ENCODE measurements at places on chromosomes 3 and 15. TPM values are rescaled to one million over a fixed set of nuclear protein-coding genes. Genes with fewer than 3 reads are reported as not detected.

- DNase-seq, result no peak
- H3K27me3 ChIP-seq, result no peaks in the 10 kb centered on the region
- H3K36me3 ChIP-seq, result no peaks in the 10 kb centered on the region
- H3K4me3 ChIP-seq, result no peak overlapping the region
Observed at GRCh38 chr3:79161941-79162340, 605.9 kb downstream of the ROBO1 start.

DNA sequence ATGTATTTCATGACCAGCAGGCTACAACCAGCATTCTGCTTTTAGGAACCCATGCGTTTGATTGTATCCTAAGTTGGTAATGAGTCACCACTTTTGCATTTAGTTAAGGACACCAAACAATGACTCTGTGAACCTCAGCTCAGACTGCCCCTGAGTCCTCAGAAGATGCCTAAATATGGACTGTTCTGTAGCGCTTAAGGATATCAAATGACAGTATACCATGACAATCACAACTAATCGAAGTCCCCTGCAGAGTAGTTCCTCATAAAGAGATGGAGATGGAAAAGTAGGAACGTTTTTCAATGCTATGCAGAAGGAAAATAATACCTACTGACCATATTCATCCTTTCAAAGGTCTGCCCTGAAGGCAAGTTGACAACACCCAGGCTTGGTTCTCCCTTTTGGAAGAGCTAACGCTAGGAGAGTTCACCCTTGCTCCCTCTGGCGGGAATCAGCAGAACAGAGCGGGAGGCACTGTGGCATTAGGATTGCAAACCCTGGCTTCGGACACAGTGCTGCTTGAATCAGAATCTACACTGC is 508.6 kb downstream of the FHIT start:
- H3K27me3 ChIP-seq, result peaks cover 3% of the 10 kb centered on the region
- H3K4me1 ChIP-seq, result no peaks in the 10 kb centered on the region
- H3K36me3 ChIP-seq, result no peaks in the 10 kb centered on the region
- no peak overlapping the region for H3K4me3 ChIP-seq

DNA sequence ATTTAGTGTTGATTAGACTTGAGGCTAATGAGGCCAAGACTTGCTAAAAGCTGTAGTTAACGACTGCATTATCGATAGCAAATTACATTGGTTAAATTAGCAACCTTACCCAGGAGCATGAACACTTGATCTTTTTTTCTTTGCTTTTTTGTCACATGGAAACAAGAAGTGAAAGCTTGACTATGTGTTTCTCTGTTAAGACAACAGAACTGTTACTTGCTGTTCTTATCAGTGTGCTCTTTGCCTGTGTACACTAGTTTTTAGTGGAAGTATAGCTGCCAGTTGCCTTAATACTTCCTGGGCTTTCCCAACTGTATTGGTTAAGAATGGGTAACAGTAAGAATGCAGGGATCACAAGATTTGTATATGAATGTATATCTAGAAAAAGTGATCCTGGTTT is 625.5 kb downstream of the NAALADL2 start:
- no peaks in the 10 kb centered on the region for H3K27me3 ChIP-seq
- H3K27ac ChIP-seq, result no peak overlapping the region
- no peak overlapping the region for H3K4me3 ChIP-seq
- DNase-seq, result no peak
- H3K4me1 ChIP-seq, result no peaks in the 10 kb centered on the region

- H3K4me1 ChIP-seq, result no peaks in the 10 kb centered on the region
- H3K36me3 ChIP-seq, result no peaks in the 10 kb centered on the region
- H3K27ac ChIP-seq, result no peak overlapping the region
- DNase-seq, result no peak
- H3K27me3 ChIP-seq, result peaks cover 4% of the 10 kb centered on the region
Observed at GRCh38 chr15:57405133-57405532, 28.8 kb downstream of the CGNL1 start.

DNA sequence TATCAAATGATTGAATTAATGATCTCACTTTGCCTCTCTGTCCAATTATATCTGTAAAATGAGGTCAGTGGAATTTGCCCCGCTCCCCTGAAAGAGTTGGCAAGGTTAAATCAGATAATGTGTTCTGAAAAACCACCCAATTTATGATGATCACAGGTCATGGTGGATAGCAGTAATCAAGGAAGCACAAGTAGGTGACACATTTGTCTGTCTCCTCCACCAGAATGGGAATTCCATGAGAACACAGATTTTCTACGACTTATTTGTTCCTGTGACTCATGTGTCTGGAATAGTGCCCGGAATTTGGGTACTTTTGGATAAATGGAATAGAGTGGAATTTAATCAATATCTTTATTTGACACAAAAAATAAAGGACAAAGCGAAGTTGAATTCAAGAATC is 220.9 kb upstream of the SUCLG2 start:
- no peak overlapping the region for H3K27ac ChIP-seq
- no peaks in the 10 kb centered on the region for H3K4me1 ChIP-seq
- no peak overlapping the region for H3K4me3 ChIP-seq
- no peaks in the 10 kb centered on the region for H3K36me3 ChIP-seq
- peaks cover 2% of the 10 kb centered on the region for H3K27me3 ChIP-seq

GRCh38 chr15:32692286-32692685 is 25.5 kb upstream of the GREM1 start:
- no peak for DNase-seq
- peaks cover 1% of the 10 kb centered on the region for H3K27me3 ChIP-seq
- no peak overlapping the region for H3K27ac ChIP-seq
- H3K4me3 ChIP-seq, result no peak overlapping the region
- H3K4me1 ChIP-seq, result no peaks in the 10 kb centered on the region
- H3K36me3 ChIP-seq, result no peaks in the 10 kb centered on the region

DNA sequence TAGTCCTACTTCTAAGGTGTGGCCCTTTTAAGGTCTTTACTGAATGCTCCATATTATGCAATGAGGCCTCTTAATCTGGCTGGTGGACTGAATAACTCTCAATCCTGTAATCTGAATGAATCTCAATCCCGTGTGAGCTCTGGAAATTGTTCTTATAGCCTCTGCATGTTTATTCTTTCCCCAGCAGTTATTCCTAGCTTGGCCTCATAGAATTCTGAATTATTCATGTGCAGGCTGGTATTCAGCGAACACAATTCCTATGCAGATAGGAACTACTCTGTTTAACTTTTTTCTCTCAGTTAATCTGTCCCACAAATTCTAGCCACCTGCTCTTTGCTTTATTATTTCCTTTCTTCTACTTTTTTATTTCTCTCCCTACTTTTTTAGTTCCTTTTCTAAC is 44.3 kb upstream of the XRN1 start:
- no peak overlapping the region for H3K4me3 ChIP-seq
- H3K27ac ChIP-seq, result peak overlapping the region; percentile 20
- DNase-seq, result no peak

DNA sequence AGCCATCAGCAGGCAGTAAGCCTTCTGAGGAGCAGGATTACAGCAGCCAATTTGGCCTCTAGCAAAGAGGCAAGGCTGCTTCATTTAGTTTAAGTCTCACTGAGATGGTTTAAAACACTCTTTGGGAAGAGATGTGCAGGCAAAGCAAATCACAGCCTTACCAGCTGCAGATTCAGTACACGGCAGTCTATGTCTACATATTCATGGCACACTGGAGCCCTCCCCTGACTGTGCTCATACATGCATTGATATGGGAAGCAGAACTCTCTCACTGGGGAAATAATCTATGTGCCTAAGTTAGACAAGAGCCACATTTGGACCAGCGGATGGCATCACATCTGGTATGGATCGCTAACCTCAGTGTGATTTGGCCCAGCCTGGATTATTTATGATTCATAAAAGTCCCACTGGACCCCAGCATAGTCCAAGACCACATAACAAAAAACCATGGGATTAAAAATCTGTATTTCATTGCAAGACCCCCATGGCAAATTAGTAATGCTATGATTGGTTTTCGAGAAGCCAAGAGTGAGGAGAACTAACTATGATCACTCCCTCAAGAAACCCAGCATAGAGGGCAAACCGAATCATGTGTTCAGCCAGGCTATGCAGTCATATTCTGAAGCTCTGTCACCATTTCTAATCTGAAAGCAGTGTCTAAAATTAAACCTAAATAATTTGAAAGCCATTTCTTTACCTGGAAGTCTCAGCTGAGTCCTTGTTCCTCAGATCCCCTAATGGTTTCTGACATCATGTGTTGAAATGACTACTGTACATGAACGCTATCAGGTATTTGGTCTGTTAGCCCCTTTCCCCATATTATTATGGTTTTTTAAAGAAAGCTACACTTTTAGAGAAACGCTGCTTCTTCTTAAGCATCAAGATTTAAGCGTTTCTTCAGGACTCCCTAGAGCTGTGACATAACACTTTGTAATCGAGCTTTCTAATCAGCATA is 1.2 kb downstream of the PRICKLE2 start:
- peaks cover 6% of the 10 kb centered on the region for H3K4me1 ChIP-seq
- no peak for DNase-seq
- no peaks in the 10 kb centered on the region for H3K36me3 ChIP-seq
- peak overlapping the region; percentile 73 for H3K4me3 ChIP-seq

- peaks cover 14% of the 10 kb centered on the region for H3K27me3 ChIP-seq
- peak overlapping the region; percentile 53 for H3K27ac ChIP-seq
Observed at GRCh38 chr15:70259640-70260508, 162.2 kb upstream of the TLE3 start.

HRG gene
- not detected for polyA plus RNA-seq

GLDN gene
- polyA plus RNA-seq, result not detected

DNA sequence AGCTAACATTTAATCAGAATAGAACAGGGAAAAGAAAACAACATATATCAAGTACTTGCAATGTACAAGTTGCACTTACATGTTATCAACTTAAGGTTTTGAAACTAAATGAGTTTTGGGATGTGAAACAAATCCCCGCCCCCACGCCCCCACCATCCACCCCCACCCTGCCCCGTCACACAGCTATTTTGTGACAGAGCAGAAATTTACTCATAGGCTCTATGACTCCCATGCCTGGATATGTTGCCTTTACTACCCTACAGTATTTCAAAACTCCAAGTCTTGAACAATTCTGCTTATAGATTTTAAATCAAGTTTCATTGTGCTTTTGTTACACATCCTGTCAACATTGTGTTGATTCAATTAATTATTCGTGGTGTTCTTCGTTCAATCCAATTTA is 18.1 kb upstream of the IL1RAP start:
- peaks cover 18% of the 10 kb centered on the region for H3K27me3 ChIP-seq
- no peak for DNase-seq
- no peaks in the 10 kb centered on the region for H3K36me3 ChIP-seq
- no peaks in the 10 kb centered on the region for H3K4me1 ChIP-seq

- peak; percentile 24 for DNase-seq
- no peaks in the 10 kb centered on the region for H3K4me1 ChIP-seq
- peak overlapping the region; percentile 68 for H3K27ac ChIP-seq
- H3K4me3 ChIP-seq, result no peak overlapping the region
- H3K27me3 ChIP-seq, result peaks cover 2% of the 10 kb centered on the region
Observed at GRCh38 chr15:64686130-64686735, 89.2 kb downstream of the RBPMS2 start.

TTC23 gene
- polyA plus RNA-seq, result 0.21 TPM

GRCh38 chr3:119294696-119295671 is 801 bp downstream of the ARHGAP31 start:
- peaks cover 64% of the 10 kb centered on the region for H3K4me1 ChIP-seq
- H3K27ac ChIP-seq, result peak overlapping the region; percentile 96
- H3K36me3 ChIP-seq, result no peaks in the 10 kb centered on the region
- peak overlapping the region; percentile 88 for H3K4me3 ChIP-seq
- peaks cover 25% of the 10 kb centered on the region for H3K27me3 ChIP-seq

NEK10 gene
- polyA plus RNA-seq, result not detected

A4GNT gene
- not detected for polyA plus RNA-seq

GRCh38 chr15:75347222-75348033 is 589 bp downstream of the NEIL1 start:
- peaks cover 38% of the 10 kb centered on the region for H3K4me1 ChIP-seq
- peak; percentile 69 for DNase-seq
- peak overlapping the region; percentile 92 for H3K4me3 ChIP-seq
- H3K27ac ChIP-seq, result peak overlapping the region; percentile 87

DNA sequence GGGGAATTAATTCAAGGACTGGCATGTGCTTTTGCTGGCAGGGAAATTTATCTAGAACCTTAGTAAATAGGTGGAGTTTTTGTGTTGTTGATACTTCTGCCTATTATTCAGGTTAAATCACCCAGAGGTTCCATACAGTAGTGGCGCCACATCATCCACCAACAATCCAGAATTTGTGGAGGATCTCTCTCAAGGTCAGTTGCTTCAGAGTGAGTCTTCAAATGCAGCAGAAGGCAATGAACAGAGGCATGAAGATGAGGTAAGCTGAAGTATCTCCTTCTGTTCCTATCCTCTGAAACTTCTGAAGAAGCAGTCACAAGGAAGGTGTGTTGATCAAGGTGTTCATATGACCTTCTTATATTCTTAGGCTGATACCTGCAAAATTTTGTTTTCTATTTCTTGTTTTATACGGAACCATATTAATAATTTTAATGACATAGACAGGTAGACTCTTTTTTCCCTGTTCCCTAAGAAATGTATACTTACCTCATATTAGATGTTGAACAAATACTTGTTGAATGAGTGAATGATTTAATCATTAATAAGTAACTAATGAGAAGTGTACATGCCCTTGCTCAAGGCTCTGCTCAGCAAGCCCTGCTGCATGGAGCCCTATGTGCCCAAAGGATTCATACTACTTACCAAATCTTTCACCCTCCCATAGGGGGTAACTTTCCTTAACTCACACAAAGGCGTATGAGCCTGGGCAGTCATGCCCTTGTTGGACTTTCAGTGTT is 43.6 kb downstream of the HMG20A start:
- H3K36me3 ChIP-seq, result peaks cover 43% of the 10 kb centered on the region
- no peaks in the 10 kb centered on the region for H3K27me3 ChIP-seq

- H3K36me3 ChIP-seq, result no peaks in the 10 kb centered on the region
- DNase-seq, result no peak
- H3K4me3 ChIP-seq, result peak overlapping the region; percentile 48
- H3K27ac ChIP-seq, result no peak overlapping the region
- H3K27me3 ChIP-seq, result peaks cover 5% of the 10 kb centered on the region
Observed at GRCh38 chr3:186413615-186414415, 51.8 kb upstream of the DGKG start.

XIRP1 gene
- polyA plus RNA-seq, result not detected

PLA1A gene
- polyA plus RNA-seq, result not detected

HTR3E gene
- polyA plus RNA-seq, result not detected

DNA sequence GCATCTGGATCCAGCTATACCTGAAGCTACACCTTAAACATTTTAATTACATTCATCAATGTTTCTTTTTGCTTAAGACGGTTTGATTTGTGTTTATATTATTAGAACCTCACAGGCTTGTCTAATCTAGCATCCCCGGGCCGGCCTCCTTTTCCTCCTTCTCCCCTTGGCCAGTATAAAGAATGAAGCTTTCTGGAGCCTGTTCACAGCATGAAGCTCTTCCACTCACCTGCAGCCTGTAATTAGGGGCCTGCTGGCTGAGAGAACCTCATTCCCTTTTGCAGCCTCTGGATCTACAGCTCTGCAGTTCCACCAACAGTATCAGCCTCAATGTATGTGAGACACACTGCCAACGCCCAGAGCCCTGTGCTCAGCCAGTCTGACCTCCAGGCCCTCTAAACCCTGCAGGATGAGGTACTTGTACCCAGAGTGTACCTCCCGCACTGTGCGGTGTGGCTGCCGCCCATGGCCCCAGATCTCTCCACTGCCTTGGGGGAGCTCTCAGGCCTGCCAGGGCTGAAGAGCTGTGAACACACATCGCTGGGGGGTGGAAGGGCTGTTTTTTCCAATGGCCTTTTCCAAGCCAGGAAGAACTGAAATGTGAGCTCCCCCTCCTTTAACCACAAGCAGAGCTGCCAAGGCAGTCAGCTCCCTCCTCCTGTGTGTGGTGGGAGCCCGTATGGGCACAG is 114.7 kb upstream of the ALDH1A3 start:
- H3K36me3 ChIP-seq, result no peaks in the 10 kb centered on the region
- no peak overlapping the region for H3K4me3 ChIP-seq
- H3K27ac ChIP-seq, result no peak overlapping the region

MUSTN1 gene
- not detected for polyA plus RNA-seq

- no peak for DNase-seq
- no peak overlapping the region for H3K4me3 ChIP-seq
- H3K4me1 ChIP-seq, result peaks cover 3% of the 10 kb centered on the region
- peaks cover 3% of the 10 kb centered on the region for H3K36me3 ChIP-seq
Observed at GRCh38 chr3:140834266-140835037, 107.2 kb upstream of the SLC25A36 start.

All from immature natural killer cell (primary cell).